Caki2 (cell line): ENCODE measurements at places on chromosomes 4 and X. TPM values are rescaled to one million over a fixed set of nuclear protein-coding genes. Genes with fewer than 3 reads are reported as not detected.

DNA sequence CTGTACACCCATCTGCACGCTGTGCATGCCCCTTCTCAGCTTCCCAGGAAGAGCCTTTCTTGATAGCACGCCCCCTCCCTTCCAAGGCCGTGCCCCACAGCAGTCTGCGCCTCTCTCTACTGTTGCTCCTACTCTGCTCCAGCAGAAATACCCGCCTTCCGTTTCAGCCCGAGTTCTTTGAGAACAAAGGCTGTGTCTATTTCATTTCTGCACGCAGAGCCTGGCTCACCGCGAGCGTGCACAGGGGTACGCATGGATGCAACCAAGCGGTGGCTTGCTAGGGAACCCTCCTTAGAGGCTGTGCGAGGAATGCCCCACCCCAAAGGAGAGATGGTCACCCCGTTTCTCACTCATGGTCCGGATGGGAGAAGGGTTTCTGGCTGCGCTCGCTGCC lies 485 bp downstream of the AADAT start:
- peak; percentile 51 for DNase-seq

DNA sequence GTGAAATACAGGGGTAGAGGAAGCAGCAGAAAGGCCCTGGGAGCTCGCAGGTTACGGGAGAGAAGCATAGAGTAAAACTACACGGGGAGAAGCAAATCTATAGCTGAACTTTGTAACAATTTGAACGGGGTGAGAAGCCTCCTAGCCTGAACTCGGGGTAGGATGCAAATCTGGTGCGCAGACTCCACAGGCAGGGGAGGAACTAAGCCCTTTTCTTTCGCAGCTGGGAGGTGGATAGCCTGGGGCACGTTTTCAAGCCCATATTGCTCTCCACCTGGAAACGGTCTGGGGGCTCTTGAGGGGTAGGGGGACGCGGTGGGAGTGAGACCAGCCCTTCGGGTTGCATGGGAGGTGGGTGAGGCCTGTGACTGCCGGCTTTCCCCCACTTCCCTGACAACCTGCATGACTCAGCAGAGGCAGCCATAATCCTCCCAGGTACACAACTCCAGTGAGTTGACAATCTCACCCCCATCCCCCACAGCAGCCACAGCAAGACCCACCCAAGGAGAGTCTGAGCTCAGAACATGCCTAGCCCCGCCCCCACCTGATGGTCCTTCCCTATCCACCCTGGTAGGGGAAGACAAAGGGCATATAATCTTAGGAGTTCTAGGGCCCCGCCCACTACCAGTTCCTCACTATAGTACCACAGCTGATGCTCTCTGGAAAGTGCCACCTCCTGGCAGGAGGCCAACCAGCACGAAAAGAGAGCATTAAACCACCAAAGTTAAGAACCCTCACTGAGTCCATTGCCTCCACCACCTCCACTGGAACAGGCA lies 29.9 kb downstream of the SOWAHB start:
- peak; percentile 2 for DNase-seq

The SMPX gene
- 1.4 and 3.9 TPM in 2 replicates for total RNA-seq

The ACE2 gene
- 0.06 TPM in 1 of 2 replicates, not detected in the other for total RNA-seq

The RRH gene
- not detected in 2 replicates for total RNA-seq

- no peak for DNase-seq
Observed at GRCh38 chrX:72644946-72645345, 69.2 kb downstream of the PHKA1 start.

DNA sequence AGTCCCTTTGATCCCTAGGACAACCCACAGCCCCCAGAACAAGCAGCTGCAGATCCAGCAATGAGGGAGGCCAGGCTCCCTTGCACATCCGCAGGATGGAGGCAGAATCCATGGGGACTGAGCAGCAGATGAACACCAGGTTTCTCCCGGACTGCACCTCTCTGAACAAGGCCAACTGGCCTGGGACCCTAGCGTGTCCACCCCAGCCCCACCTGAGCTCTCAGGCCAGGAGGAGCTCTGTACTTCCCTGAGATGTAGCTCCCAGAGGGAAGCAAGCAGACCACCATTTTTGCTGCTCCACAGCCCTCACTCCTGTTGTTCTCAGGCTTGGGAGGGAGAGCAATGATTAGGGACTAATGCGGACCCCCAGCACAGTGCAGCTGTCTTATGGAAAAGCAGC lies 1195.8 kb downstream of the PCDH18 start:
- no peak for DNase-seq

The NWD2 gene
- not detected in 2 replicates for total RNA-seq

- no peak for DNase-seq
Observed at GRCh38 chr4:40233227-40233626, 36.4 kb downstream of the RHOH start.

DNA sequence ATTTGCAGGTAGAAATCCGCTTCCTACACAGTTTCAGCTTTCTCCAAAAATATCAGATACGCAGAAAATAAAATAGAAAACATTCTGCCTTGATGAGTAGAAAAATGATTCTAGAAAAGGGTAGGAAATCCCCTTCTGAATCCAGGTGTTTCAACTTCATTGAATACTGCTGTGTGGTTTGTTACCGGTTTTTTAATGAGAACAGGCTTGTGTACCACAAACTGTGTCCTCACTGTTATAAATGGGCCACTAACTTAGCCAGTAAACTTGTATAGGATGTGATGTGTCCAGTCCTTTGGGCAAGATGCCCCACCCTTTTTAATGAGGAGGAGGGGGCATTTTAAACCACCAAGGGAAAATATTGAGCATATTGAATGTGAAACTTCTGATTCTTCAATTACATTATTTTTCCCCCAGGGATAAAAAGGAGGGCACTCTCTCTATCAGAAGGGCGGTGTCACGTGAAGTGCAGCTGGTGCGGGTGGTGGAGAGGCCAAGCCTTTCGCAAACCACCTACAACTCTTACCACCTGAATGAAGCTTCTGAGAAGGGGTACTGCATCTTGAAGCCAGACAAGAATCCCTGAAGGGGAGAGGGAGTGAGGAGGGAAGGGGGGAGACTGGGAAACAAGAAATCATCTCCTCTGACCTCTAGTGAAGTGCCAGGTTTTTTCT lies 4.5 kb downstream of the CXXC4 start:
- peak; percentile 57 for DNase-seq

GRCh38 chrX:129654652-129655546 lies at the start of gene APLN:
APLN (minus strand) TSS chrX:129654956; CDS start chrX:129654630, 326 bp downstream.
- peak; percentile 47 for DNase-seq

- no peak for DNase-seq
Observed at GRCh38 chr4:133096972-133097371, 52.1 kb upstream of the PCDH10 start.
